ENCODE measurements at places on chromosomes 5 and 9.

- no peak for DNase-seq
Measured at GRCh38 chr5:171379961-171380360, 7.7 kb upstream of the NPM1 start.

DNA sequence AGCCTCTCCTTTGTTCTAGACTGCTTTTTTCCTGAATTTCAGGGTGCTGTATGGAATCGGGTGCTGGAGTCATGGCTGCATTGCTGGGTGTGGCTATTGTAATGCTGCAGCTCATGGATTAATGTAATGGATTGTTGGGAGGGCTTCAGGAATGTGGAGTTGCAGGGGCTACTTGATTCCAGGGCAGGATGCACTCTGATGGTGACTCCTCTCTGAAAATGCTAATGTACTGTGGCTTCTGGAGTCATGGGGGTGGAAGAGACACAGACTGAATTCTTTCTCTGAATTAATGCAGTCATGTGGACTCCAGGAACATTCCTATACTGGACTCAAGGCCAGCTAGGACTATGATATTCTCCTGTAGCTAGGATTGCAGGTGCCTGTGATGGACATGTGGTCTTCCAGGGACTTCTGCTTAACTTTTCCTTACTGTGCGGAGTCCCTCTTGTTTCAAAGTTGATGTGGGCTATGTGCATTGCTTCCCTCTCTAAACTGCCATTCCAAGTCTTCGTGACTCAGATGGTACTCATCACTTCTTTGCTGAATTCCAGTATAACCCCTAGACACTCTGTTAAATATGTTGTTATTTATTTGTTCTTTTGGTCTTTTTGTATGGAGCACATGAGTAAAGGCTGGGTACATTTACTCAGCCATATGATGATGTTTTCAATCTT, 396.2 kb downstream of the KCTD16 start:
- DNase-seq: peak; percentile 25

DNA sequence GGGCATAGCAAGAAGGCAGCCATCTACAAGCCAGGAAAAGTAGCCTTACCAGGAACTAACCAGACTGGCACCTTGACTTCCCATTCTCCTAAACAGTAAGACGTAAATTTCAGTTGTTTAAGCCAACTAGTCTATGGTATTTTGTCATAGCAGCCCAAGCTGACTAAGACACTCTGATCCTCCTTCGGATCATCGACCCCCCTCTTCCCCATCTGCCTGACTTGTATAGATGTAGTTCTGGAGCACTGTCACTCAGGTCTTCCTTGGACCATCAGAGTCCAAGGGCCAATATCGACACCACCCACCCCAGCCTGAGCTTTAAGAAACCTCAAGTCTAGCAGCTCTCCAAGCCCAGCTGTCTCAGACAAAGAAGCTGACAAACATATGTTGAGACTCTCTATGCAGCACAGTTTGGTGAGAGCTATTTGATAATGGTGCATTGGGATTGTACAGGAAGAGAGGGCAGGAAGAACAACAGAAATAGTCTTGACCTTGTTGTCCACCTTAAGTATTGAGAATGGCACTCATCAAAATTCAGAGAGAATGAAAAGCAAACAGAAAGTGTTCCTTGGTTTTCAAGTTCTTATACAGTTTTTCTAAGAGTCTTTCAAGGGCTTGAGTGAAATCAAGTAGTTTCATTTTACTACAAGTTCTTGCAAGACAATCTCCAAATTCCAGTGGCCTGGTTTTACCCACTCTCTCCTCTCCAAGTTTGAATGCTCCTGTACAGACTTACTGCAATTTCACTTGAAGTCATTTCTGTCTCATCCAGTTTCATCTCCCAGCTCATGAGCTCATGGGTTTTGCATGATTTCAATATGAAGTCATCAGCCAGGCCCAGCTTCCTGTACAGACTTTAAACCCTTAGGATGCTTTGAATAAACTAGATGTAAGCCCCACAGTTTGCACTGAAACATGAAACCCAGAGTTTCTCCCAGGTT, 122.3 kb upstream of the RAI14 start:
- peak; percentile 90 for DNase-seq

GRCh38 chr9:110864011-110864410, 174.3 kb downstream of the LPAR1 start:
- DNase-seq: no peak

DNA sequence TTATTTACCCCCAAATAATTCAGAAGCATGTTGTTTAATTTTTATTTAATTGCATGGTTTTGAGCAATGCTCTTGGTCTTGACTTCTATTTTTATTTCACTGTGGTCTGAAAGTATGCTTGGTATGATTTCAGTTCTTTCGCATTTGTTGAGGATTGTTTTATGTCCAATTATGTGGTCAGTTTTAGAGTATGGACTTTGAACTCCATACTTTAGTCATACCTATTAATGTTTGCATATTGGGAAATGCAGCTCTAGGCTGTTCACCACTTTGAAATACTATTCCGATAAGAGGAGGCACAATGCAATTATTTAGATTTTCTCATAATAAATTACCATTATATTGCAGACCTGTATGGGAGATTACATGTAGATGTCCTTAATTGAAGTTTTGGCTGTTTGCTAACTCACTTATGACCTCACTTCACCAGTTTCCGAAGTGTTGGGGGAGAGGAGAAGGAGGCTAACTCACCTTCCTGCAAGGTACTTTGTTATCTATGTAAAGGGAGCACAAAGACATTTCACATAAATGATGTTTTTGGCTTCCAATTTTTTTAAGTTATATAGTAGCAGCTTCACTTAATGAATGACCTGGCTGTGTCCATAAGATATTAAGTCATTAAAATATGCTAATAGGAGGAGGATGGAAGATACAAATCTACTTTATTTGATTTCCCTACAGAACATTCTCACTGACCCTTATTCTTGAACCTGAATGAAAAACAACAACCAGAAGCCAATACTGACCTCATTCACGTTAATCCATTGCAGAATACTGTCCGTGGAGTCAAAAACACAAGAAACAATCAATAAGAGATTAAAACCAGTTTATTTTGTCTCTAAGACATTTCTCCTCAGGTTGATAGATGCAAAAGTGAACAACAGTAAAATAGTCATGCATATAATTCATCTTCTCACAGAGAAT, 970.3 kb upstream of the ARRDC3 start:
- peak; percentile 66 for DNase-seq

DNA sequence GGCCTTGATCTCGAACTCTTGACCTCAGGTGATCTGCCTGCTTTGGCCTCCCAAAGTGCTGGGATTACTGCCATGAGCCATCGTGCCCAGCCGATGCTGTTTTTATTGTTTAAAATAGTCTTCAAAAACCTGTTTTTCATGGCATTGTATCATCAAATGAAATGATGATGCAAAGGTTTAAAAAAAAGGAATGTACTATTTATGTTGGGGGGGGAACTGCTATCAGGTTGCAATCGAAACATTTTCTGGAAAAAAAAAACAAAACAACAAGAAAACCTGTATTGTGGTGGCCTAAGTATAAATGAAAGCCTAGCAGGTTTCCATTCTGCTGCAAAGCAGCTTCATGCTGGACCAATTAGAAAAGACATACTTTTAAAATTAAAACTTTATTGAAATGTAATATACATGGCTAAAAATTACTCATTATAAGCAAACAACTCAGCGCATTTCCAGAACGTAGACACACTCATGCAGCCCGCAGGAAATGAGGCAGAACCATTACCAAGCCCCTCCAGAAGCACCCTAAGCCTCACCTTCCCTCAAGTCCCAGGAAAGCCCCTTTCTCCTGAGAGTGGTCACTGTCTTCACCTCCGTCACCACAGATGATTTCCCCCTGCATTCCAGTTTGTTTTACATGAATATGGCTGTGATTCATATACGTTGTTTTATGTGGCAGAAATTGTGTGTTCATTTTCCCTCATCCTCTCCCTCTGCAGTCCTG, 19.0 kb downstream of the GPR107 start:
- no peak for DNase-seq

GRCh38 chr9:110911659-110912418, 126.4 kb downstream of the LPAR1 start:
- peak; percentile 84 for DNase-seq

DNA sequence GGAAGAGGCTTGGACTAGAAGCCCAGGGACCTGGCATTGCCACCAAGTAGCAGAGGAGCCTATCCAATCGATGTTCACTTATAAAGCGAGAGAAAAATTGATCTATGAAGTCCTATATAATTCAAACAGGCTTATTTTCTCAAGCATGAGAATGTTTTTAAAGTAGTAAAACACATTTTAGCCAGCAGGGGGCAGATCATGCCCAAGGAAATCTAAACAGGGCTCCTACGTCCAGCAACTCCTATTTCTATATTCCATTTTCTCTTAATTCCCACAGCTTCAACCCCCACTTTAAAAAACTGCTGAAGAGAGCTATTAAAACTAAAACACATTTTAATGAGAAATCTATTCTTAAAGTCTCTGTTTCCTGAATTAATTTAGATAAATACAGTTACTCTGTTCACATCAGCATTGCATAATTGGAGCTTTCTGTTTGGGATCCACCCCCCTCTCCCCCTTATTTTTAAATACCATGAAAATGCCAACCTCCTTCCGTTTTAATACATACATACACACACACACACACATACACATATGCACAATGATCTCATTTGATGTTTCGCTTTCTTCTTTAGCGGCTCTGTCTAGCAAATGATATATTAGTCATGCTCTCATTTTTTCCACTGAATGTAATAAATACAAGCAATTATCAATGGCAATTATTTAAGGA, 144.9 kb downstream of the MYO10 start:
- peak; percentile 70 for DNase-seq

DNA sequence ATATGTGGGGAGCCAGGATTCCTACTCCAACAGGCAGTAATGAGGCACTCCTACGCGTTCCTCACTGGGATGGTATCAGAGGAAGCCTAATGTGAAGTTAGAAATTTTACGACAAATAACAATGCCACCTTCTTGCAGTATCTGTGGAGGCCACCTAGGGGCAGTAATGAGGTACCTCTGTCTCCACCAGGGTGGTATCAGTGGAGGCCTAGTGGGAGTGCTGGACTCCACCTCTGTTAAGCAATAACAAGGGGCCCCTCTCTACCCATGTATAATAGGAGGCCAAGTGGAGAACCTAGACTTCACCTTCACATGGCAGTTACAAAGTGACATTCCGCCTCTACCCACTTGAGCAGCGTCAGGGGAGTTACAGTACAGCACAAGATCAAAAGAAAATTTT, 147.9 kb downstream of the PLPPR1 start:
- DNase-seq: no peak

- DNase-seq: no peak
Measured at GRCh38 chr5:1555808-1556731, 32.3 kb upstream of the LPCAT1 start.

DNA sequence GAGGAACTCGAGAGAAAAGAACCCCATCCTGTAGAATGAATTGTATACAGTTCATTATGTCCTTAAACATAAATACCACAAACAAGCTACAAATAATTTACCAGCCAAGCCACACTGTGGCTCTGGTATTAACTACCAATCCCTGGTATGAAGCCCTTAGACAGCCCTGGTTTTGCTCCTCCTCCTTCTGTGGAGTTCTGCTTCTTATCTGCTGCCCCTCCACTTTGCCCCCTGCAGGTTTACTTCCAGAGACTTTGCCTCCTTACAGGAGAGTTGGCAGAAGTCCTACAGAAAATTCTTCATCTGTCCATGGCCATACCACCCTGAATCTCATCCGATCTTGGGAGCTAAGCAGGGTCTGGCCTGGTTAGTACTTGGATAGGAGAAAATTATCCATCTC, 219.8 kb downstream of the ACTL7B start:
- no peak for DNase-seq

DNA sequence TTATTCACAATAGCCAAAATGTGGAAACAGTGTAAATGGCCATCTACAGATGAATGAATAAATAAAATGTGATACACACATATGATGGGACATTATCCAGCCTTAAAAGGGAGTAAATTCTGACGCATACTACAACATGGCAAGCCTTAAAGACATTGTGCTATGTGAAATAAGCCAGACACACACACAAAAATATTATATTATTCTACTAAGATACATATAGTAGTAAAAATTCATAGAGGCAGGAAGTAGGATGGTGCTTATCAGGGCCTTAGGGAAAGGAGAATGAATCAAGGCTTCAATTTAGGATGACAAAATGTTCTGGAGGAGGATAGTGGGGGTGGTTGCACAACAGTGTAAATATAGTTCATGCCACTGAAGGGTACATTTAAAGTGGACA, 346.7 kb upstream of the SMARCA2 start:
- DNase-seq: no peak

DNA sequence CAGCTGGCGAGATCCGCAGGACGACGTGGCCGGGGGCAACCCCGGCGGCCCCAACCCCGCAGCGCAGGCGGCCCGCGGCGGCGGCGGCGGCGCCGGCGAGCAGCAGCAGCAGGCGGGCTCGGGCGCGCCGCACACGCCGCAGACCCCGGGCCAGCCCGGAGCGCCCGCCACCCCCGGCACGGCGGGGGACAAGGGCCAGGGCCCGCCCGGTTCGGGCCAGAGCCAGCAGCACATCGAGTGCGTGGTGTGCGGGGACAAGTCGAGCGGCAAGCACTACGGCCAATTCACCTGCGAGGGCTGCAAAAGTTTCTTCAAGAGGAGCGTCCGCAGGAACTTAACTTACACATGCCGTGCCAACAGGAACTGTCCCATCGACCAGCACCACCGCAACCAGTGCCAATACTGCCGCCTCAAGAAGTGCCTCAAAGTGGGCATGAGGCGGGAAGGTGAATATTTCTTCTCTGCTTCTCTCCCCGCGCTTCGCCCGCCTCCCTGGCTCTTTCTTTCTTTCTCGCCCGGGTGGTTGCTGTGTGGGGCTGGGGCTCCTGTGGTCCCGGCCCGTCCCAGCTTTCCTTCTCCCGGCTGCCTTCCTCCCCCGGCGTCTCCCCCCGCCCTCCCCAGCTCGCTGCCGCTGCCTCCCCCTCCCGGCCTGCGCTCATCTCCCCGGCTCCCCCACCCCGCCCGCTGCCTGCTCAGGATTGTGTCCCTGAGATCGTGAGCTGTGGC, 2.2 kb downstream of the NR2F1 start:
- no peak for DNase-seq

DNA sequence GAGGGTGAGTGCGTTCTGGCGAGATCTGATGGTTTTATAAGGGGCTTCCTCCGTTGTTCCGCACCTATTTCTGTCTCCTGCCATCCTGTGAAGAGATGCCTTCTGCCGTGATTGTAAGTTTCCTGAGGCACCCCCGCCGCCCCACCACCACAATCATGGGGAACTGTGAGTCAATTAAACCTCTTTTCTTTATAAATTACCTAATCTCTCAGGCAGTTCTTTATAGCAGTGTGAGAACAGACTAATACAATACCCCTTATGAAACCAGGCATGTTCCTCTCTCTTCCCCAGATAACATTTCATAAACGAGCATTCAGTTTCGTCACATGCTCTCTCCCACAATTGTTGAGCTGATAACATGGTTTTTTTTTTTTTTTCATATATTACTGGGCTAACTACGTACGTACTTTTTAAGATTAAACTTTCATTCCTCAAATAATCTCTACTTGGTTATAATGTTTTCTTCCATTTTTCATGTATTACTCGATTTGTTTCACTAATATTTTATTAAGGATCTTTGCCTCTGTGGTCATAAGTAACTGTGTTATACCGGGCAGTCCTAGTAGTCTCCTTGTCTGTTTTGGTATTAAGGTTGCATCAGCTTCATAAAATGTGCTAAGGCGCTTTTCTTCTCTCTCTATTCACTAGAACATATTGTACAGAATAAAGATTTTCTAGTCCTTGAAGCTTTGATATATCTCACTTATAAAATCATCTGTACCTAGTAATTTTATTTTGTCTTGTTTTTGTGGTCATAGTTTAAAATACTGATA, 64.9 kb upstream of the MVB12B start:
- no peak for DNase-seq
